ENCODE measurements at places on chromosomes 16 and 17.

GRCh38 chr16:21646721-21647561, 5.5 kb downstream of the IGSF6 start:
- DNase-seq: no peak

DNA sequence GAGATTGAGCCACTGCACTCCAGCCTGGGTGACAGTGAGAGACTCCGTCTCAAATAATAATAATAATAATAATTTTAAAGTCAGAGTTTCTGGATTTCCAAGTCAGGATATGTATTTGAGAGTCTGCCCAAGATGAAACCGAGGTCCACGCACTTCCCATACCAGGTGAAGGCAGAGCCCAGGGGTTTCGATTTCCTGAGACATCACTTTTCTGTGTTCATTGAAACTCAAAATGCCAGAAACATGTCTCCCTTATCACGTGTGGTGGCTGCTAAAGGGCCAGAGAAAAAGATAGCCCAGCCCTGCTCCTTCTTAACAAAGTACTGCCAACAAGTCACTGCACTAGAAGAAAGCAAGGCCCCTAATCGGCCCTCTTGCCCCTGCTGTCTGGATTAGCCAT, 9.8 kb upstream of the RNF157 start:
- DNase-seq: peak; percentile 42

DNA sequence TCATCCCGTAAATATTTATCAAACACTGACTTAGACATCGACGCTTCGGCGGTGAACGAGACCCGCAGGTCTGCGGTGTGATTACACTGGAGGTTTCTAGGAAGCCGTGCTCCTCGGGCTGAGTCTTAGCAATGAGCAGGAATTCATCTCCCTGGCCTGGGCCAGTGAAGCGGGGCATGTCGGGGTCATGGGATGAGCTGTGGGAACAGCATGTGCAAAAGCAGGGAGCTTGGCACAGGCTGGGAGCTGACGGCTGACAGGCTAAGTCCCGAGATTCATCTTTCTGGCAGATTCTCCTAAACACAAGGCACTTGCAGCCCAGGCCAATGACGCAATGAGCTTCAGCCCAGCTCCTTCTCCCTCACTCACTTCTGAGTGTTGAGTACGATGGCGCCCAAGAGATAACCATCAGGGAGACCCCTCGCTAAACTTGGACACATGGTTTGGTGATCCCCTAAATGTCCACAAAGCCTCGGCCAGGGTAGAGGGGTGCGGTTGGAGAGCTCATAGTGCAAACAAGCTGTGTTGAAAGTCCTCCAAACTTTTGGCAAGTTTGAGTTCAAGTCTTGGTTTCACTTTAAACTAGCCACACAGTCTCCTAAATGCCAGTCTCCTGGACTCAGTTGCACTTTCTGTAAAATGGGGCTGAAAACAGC, 12.8 kb downstream of the CRISPLD2 start:
- DNase-seq: peak; percentile 89

DNA sequence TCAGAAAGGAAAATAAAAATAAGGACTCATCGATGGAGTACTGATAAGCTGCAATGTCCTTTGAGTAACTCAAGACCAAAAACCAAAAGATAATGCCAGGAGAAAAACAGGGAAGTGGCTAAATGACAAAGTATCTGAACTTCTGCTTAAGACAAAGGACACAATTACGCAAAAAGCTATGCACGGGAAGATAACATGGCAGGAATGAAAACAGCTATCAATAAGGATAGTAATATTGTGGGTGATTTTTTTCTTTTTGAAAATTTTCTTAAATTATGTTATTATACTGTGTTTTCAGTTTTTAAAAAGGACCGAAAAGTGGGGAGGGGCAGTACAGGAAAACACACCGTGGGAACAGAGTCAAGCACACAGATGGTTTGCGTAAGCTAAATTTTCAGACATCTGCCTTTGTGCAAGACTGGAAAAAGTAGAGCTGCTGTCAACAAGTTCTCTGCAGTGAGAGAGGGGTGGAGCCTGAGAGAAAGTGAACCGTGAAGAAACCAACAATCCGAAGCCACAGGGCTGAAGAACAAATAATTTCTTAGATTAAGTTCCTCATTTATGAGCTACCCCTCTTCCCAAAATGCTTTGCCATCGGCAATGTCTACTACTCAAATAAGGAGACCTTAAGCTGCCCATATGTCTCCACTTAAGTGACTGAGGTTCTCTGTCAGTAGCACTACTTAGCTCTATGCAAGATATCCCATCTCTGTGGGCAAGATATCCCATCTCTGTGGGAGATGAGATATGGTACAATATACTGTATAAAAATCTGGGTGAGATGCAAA, 99.9 kb upstream of the CORO6 start:
- no peak for DNase-seq

GRCh38 chr17:72711521-72712310, 380.8 kb downstream of the SLC39A11 start:
- DNase-seq: no peak

GRCh38 chr17:20706751-20707373, 127.3 kb downstream of the CDRT15L2 start:
- DNase-seq: no peak

- DNase-seq: no peak
These were observed 147.8 kb downstream of the MSI2 start for GRCh38 chr17:57404073-57404472.

- no peak for DNase-seq
These were observed at the start of gene ADAMTS18 for GRCh38 chr16:77434530-77435271. Gene ADAMTS18, minus strand, starts transcription at chr16:77435034. Its CDS starts 339 bp downstream, at chr16:77434695.

DNA sequence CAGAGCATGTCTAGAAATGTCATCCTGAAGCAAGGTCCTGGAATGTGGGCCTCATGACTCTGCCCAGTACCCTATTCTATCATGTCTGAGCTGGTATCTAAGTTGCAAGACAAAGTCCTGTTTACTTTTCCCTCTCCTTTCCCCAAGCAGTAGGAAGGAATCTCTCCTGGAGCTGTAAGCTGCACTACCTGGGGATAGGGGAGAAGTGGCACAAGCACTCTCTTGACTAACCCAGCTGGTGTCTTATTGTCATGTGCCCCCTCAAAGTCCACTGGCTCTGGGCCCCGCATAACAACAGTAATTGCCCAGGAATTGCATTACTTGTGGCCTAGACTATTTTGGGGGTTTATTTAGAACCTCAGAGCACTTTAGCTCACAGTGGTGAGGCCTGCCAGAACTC, 1366.3 kb upstream of the GOT2 start:
- no peak for DNase-seq

DNA sequence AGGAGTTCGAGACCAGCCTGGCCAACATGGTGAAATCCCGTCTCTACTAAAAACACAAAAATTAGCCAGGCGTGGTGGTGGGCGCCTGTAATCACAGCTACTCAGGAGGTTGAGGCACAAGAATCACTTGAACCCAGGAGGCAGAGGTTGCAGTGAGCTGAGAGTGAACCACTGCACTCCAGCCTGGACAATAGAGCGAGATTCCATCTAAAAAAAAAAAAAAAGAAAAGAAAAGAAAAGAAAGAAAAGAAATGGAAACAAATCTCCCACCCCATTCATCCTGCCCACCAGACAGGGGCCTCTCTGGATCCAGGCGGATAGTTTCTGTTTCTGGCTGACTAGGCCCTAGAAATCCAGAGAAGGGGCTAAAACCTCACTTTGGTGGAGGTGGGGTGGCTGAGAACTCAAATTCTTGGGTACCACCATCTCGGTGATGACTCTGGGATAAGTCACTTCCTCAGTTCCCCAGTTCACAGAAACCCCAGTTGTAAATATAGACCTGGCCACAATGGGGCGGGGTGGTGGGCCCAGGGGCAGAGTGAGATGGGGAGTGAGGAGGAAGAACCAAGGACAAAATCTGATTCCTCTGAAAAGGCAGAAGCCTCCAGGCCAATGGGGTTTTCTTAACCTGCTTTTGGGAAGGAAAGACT, 22.2 kb downstream of the SOCS1 start:
- no peak for DNase-seq

DNA sequence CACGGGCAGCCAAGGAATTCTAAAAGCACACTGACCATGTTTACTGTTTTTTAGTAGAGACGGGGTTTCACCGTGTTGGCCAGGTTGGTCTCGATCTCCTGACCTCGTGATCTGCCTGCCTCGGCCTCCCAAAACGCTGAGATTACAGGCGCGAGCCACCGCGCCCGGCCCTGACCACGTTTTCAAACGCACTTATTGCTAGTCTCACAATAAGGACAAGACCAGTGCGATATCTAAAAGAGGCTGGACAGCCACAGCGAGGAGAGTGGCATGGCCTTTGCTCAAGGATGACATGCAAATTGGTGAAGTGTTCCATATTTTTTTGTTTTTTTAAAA, 35.0 kb upstream of the CLEC18B start:
- DNase-seq: no peak

DNA sequence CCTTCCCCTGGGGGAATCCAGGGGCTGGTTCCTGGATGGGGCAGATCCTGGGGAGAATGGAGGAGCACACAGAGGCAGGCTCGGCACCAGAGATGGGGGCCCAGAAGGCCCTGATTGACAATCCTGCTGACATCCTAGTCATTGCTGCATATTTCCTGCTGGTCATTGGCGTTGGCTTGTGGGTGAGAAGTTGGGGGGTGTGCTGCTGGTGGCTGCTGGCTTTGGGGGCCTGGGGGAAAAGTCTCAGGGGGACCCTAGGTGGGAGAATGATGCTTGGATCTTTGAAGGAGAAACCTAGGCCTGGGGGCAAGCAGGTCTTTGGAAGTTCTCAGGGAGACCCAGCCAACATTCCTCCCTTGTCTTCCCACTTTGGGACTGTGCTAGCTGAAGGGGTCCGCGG, at the start of gene SLC5A2:
TSS of gene SLC5A2 (plus strand) at position 43 of the 400 bp plus-strand sequence. CDS start at position 57, 14 bp downstream.
- no peak for DNase-seq
